ENCODE measurements at places on chromosomes 4 and X.

DNA sequence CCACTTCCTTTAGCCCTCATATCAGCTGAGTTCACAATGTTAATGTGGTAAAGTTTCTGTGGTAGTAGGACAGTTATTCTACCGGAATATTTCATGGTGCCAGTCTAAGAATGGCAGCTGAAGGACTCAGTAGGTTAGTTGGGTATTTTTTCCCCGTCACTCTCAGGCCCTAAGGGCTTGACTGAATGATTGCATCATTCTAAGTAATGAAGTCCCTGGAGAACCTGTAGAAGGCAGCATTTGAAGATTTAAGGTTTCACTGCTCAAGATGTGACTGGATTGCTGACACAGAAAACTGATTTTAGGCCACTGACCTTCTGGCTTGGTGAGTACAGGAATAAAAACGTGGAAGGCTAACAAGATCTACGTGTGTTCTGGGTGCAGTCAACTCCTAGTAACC lies 657.3 kb downstream of the PCDH19 start:
- no peak for DNase-seq

DNA sequence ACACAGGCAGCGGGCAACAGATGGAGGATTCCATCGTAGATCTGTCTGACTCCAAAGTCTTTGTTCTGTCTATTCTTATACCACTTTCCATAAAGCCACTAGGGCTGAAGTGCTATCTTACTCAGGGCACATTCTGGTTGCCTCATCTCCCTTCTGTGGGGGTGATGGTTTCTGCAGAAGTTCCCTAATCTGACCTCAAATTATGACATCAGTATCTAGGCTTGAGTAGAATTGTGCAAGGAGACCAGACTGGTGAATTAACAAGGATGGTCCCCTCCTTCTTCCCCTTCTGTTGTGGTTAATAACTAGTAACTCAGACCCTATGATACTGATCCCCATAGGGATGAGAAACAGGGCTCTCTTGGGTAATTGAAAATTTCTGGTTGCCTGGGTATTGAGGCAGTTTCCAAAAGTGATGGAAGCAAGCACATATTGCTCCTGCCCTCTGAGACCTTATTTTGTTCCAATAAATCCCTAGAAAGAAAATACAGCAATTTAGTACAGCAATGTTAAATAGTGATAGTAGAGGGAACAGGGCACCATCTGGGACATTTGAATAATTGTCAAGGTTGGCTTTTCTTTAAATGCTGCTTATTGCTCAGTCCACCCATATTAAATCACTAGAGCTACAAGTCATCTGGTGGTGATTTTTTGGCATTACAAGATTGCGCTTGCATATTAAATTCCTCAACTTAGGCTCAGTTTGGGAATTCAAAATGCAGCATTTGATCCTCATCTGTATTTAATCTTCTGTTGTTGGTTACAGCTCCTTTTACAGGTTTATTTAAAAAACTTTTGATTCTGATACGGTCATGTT lies 57.3 kb upstream of the AP1S2 start:
- no peak for DNase-seq

DNA sequence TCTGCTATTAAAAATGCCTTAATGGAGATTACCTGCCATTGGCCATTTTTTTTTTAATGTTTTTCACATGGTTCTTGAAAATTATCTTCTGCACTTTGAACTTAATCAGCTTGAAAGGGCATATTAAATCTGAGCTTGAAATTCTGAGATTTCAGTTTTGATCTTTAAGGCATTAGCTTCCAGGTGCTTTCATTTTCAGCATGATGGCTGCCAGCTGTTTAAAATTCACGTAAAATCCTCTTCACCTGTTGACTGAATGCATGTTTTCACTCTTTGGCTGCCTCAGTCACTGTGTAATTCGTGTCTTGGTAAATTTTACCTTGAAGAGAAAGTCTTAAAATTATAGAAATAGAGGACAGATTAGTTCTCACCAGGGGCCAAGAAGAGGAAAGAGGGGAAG lies 39.6 kb downstream of the SMAD1 start:
- DNase-seq, result no peak

DNA sequence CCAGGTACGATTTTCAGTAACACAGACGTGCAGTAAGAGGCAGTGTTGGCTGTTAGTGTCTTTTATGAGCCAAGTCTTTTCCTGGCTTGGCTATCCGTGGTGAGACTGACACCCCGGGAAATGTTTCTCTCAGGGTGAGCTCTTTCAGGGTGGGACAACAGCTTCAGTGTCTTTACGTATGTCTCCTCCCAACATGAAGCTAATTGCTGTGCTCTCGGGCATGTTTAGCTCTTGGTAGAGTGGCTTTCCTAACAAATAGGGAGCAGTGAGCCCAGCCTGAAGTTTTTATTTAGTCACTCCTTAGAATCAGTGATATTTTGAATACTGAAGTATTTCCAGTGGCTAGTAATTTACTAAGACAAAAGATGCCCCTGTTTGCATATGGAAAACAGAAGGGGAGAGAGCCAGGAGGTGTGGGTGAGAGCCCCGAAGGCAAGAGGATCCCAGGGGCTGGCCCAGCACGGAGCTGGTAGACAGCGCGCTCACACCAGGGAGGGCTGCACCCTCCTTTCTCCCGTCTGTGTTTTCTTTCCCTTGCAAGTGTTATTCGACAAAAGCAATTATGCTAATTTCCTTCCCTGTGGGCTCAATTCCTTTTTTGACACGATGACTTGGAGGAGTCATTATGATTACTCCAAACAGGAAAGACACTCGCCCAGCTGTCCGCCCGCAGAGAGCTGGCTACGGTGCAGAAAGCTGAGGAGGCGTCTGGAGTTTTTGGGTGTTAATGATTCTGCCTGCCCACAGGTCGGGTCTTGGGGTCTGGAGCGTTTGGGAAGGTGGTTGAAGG lies 47.7 kb downstream of the PDGFRA start:
- no peak for DNase-seq

DNA sequence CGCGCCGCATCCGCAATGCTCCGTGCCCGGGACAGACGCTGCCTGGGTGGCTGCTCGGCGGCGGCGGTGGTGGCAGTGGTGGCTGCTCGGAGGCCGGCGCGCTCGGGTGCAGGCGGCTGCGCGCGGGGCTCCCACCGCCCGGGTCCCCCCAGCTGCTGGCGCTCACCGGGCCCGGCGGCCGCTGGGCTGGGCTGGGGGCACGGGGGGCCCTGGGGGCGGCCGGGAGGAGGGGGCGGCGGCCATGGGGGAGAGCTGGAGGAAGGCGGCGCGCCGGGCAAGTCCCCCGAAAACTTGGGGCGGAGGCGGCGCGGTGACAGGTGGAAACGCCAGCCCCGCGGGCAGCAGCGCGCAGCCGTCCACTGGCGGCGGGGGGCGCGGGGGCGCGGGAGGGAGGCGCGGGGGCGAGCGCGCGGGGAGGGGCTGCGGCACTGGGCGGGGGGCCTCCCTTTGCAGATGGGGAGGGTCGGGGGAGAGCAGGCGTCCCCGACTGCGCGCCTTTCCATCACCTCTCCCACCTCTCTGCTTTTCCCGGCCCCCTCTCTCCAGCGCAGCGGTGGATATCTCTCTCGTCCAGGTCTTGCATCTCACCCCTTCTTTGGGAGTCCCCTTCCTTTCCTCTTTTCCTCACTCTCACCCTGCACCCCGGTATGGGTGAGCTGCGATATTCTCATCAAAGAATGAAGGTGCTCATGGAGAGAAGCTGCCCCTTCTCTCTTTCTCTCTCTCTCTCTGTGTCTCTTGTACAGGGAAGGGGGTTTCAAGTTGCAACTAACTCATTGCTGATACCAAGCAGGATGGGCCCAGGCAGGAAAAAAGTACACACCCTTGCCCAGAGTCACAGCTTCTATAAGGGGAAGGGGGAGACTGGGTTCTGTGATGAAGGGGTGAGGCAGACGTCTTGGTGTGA lies 83.7 kb upstream of the DHRSX start:
- DNase-seq, result no peak

- DNase-seq, result no peak
Measured at GRCh38 chr4:36614011-36614410, 332.6 kb downstream of the DTHD1 start.

Data from WERI-Rb-1 (cell line).